ENCODE measurements at places on chromosomes 3 and 15.

DNA sequence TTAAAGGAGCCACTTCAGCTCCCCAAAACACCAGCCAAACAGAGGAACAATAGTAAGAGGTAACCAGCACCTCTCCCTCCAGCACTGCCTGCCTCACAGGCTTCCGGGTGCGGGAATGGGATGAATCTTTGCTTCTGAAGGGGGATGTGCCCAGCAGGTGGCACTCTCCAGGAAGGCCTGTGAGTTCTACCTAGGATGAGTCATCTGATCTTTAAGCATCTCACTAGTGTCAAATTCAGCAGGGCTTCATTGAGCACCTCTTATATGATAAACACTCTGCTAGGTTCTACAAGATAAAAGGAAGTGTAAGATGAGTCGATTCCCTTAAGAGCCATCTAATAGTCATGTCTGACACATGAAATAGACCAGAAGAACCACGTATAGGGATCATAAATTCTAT lies 237.4 kb upstream of the UMPS start:
- DNase-seq: no peak

DNA sequence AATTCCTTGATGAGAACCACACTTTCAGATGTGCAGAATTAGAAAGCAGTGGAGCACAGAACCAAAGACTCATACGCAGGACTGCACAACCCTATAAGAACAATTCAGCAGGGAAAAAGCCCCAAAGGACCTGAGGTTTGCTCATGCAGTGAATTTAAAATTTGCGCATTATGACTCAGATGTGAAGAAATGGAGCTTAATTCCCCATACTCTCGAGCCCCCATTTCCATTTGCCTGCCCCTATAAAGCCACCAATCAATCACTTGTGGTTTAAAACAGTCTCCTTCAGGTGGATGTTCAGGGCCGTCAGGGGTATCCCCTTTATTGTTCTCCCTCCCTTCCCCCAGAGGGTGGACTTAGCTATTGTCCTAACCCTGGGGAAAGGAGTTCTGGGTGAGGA lies 221.2 kb downstream of the IGSF11 start:
- DNase-seq: no peak

GRCh38 chr3:24258727-24259600 lies 235.7 kb downstream of the THRB start:
- no peak for DNase-seq

GRCh38 chr3:196246612-196247308 lies 30.4 kb downstream of the SLC51A start:
- DNase-seq: no peak
